ENCODE measurements at places on chromosomes 5 and 9.

DNA sequence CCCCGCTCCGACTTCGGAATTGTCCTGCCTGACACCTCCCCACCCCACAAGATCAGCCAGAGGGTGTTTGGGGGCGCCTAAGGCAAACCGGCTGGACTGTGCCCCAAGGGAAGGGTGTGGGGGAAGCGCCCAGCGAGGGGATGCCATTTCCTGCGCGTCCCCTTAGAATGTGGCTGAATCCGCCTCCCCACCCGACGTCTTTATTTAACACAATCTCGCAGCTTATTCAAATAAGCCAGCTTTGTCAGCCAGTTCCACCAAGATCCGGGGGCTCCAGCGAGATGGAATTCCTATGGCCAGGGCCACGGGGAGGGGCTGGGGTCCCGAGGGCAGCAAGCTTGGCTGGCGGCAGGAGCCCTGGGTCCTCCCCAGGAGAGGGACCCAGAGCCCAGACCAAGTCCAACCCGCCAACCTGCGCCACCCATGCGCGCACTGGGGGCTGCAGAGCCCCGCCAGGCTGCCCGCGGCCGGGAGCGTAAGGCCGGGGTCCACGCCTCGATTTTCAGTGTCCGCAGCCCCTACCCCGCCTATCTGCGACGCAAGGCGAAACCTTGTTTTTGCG is 7.4 kb downstream of the IRX4 start:
- DNase-seq, result no peak

DNA sequence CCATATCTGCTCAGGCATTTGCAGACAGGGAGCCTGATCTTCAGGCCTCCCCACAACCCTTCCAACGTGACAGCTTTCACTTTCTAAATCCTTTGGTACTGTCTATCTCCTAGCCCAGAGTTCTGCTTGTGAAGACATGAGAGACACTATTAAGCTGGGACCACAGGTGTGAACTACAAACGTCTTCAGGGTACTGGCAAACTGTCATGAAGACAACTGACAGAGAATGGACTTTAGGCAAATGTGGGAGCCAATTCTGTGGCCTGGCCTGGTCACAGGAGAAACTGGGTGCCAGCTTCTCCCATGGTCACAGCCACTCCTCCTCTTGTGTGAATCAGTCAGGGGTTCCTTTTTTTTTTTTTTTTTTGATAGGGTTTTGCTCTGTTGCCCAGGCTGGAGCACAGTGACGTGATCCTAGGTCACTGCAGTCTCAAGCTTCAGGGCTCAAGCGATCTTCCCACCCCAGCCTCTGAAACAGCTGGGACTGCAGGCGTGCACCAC is 10.4 kb downstream of the TRIM14 start:
- DNase-seq, result no peak

DNA sequence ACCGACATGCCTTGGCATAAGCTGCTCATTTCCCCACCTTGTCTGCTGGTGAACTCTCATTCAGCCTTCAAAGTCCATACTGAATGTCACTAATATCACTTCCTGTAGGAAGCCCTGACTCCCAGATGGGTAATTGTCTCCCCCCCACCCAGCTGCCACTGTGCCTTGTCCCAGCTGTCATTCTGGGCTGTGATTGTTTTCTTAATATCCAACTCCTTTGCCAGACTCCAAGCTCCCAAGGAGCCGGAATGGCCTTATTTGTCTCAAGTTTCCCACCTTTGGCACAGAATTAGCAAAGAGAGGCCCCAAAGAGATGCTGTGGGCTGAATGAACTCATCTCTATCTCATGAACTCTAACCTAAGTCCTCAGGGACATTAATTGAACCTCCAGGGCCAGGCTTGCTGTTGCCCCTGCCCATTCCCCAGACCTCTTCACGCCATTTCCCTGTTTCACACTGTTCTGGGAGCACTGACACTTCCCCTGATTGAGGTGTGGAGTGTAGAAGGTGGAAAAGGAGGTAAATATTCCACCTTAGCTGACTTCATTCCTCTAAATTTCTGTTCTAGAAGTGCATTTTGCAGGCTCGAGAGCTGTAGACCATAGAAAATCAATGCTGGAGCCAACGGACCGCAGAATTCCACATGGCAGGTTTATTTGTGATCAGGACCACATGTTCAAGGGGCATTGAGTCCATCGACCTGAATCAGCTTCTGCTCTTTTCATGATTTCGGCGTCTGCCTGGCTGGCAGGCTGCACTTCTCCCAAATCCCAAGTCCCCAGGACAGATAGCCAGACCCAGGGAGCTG is 4.9 kb upstream of the SH3PXD2B start:
- DNase-seq, result no peak

- no peak for DNase-seq
These were observed 17.5 kb upstream of the NDUFB6 start for GRCh38 chr9:32590476-32590875.

DNA sequence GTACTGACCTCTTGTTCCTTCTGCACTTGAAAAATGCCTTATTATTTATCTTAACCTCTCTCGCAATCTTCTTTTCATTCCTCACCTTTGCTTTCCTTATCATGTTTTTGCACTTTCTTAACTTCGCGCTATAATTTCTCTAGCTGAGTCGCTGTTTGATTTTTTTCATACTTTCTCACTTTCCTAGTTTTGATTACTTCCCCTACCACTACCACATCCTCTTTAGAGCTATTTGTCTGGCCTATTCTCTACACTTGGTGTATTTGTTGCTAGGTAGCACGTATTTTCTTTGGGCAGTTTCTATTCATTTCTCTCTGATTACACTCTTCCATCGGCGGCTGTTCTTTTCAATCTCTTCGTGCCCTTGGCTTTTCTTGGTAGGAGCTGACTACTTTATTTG is 611.8 kb downstream of the BNC2 start:
- DNase-seq, result no peak

DNA sequence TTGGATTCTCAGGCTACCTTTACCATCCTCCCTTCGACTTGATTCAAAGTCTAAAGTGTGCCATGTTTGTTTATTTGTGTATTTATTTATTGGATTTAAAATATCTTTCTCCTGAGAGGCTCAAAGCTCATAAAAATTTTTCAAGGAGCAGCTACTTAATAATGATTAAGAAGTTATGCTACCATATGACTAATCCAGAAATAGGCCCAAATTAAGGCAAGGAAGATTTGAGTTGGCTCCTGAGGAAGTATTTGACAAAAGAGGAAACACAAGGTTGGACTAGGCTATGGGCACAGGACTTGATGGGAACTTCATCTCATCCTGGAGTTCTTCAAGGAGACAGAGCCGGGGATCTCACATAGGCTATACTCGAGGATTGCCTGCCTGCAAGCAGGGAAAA is 22.4 kb upstream of the PPP2CA start:
- no peak for DNase-seq

DNA sequence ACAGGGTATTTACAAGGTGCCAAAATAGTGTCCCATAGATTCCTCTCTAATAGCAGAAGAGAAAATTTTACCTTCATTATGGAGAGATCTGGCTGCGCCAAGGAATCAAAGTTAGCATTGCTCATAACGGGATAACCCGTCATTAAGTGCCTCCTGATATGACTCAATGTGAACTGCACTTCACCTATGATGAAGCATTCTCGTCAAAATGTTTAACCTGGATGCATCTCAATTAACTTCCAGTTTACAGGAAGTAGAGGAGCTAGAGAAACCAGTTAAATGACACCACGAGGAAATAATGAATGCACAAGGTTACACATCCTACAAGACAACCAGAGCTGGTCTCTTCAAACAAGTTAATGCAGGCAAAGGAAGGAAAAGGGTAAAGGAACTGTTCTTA is 17.2 kb downstream of the FBXW11 start:
- no peak for DNase-seq

- DNase-seq, result no peak
These were observed 4.2 kb downstream of the DOCK2 start for GRCh38 chr5:169641253-169641652.
